ENCODE measurements at places on chromosomes 5 and 9.
A peak's percentile ranks its signal among the peaks of the same experiment; 100 is the strongest.

- no peak for DNase-seq
Observed at GRCh38 chr5:5617024-5617423, 194.5 kb downstream of the ICE1 start.

DNA sequence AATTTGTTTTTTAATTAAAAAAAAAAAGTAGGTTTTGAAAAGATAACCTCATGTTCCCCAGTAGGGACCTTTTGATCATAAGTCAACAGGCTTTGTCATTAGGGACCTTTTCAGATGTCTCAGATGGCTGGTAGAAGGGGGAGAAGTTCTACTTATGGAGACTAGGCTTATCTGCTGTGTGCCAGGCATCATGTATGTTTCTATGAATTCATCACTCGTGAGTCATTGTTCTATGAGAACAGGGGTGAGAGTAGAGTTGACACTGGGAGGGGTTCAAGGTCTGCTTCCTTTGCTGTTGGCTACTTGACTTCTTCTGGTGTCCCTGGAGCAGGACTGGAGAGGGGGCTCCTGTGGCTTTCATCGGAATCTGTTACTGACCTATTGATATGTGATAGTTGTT is 138.8 kb downstream of the KDM4C start:
- no peak for DNase-seq

GRCh38 chr5:126852091-126852571 is 75.2 kb downstream of the LMNB1 start:
- no peak for DNase-seq

- no peak for DNase-seq
Observed at GRCh38 chr9:71146511-71146910, 25.1 kb upstream of the TRPM3 start.

DNA sequence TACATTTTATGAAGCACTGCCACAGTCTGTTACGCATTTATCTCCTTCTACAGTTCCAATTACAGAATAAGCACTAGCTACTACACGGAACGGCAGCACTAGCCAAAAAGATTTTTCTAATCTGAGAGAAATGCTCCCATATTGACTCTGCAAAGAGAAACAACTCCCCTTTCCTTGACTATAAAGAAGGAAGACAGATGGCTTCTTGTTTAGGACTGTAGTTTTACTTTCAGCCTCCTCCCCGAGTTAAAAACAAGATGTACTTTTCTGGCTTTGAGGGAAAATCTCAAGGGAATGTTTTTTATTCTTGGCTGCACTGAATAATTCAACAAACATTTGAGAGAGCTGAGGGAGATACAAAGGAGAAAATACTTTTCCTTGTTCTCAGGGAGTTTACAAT is 1.9 kb upstream of the SLC44A1 start:
- no peak for DNase-seq

- DNase-seq: no peak
Observed at GRCh38 chr5:94086194-94086593, 344.8 kb upstream of the POU5F2 start.

GRCh38 chr5:159324986-159325385 is 5.3 kb downstream of the IL12B start:
- no peak for DNase-seq

- no peak for DNase-seq
Observed at GRCh38 chr5:67488885-67489284, 292.3 kb upstream of the CD180 start.

DNA sequence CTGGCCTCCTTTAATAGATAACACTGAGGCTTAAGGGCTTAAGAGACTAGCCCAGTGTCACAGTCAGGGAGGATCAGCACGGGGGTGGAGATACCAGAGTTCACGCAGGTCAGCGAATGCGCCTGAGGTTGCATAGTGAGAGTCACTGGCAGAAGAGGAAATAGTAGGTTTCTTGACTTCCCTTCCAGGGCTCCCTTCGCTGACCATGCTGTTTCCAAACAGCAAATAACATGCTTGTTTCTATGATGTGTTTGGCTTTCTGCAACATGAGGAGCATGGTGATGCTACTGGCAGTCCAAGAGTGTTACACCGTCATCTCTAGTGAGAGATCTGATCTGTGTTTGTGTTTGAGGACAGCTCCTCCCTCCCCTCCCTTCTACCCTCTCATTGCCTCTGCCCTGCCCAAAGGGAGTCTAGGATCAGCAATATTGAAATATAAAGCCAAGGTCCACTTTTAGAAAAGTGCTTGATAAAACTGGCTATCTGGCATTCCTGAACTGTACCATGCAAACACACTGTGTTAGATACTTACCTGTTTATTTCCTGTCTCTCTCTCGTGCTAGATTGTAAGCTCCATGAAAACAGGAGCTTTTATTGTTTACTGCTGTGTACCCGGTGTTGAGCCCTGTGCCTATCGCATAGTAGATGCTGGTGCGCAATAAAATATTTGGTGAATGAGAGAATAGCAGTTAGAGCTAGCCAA is 12.3 kb downstream of the TLE4 start:
- DNase-seq: no peak

DNA sequence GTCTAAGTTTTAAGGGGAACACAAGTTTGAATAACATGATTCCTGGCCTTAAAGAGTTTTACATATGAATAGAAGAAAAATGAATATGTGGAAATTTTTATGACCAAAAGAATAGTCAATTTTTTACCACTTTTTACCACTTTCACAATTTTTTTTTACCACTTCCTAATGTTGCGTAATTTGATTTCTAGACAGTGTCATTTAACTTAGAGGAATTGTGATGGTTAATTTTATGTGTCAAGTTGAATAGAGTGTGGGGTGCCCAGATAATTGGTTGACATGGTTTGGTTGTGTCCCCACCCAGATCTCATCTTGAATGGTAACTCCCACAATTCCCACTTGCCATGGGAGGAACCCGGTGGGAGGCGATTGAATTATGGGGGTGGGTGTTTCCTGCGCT is 416.6 kb downstream of the KIF4B start:
- DNase-seq: no peak

GRCh38 chr5:150352244-150353031 is 5.1 kb upstream of the TCOF1 start:
- DNase-seq: no peak

DNA sequence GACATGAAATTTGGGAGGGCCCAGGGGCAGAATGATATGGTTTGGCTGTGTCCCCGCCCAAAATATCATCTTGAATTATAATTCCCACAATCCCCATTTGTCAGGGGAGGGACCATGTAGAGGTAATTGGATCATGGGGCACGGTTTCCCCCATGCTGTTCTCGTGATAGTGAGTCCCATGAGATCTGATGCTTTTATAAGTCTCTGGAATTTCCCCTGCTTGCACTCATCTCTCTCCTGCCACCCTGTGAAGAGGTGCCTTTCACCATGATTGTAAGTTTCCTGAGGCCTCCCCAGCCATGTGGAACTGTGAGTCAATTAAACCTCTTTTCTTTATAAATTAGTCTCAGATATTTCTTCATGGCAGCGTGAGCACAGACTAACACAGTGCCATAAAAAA is 11.3 kb downstream of the FBXO10 start:
- DNase-seq: no peak

- DNase-seq: no peak
Observed at GRCh38 chr5:133869519-133870335, 98.7 kb downstream of the C5orf15 start.

DNA sequence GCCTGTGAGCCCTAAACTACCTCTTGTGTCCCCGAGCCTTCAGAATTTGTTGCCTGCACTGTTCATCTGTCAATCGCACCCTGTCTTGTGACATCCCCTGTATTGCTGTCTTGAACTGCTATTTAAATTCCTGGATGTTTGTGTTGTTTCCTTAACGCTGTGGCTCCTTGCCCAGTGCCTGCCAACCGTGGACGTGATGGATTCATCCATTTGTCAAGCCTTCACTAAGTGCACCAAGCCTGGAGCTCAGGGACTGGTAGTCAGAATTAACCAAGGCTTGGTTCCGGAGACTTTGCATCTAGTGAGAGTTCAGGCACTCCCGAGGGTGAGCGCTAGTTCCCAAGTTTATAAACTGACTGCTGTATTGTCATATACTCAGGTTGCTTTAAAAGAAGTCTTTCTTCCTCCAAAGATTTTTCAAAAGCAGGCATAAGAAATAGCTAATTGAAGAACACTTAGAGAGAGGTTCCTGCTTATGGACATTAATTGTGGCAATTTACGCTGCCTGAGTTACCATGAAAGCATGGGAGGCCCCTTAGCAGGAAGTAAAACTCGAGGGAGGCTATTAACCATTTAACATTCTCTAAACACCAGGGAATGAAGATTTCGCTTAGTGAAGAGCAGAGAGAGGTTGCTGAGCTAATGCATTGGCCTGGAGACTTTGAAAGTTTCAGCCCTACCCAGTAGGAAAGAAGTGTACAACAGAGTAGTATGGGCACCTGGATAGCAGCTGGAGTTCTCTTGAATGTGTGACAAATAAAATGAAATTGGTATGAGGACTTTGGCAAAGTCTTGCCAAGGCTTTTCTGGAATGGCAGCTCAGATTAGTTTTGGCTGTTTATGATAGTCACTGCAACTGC is 29.0 kb downstream of the RGS3 start:
- DNase-seq: no peak

GRCh38 chr9:122904466-122904822 is 715 bp downstream of the RC3H2 start:
- DNase-seq: no peak

GRCh38 chr5:61293071-61293470 is 39.0 kb upstream of the ZSWIM6 start:
- no peak for DNase-seq

GRCh38 chr5:157390551-157391297 is 69.3 kb upstream of the NIPAL4 start:
- DNase-seq: peak; percentile 15

DNA sequence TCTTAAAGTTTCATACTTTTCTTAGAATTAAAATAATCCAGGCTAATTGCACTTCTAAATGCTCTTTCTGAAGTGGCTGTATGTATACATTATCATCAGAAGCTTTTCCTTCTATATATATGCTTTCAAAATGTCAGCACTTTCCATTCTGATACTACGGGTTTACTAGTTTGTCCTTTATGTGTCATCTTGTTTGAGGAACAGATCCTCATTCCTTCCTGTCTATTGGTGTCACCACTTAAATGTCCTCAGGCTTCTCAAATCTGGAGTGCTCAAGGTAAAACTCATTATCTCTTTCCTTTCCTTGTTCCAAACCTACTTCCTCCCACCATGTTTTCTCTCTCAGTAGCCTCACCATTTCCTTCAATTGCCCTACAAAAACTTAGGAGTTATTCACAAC is 236.3 kb downstream of the CSNK1G3 start:
- no peak for DNase-seq

DNA sequence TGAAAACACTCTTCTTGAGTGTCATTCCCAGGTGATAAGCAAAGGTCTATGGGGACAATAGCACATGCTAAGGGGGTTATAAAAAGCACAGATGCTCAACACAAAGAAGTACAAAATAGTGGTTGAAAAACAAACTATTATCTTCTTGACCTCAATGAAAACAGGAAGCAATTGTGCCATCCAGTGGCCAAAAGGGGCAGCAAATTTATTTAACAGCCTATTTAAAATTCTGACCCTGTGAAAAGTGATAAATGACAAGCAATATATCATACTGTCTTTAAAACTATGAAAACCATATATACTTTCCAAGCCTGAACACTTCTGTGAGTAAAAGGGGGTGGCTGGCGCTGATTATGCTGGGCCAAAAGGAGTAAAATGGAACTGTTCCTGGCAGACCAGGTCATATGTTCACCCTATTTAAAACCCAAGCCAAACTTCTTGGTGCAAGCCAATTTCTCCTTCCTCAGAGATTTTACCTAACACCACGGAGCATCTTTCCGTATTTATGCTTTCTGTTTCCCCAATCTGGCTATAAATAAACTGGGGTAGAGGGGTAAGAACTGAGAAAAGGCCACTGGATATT is 29.7 kb downstream of the TEX10 start:
- DNase-seq: no peak

DNA sequence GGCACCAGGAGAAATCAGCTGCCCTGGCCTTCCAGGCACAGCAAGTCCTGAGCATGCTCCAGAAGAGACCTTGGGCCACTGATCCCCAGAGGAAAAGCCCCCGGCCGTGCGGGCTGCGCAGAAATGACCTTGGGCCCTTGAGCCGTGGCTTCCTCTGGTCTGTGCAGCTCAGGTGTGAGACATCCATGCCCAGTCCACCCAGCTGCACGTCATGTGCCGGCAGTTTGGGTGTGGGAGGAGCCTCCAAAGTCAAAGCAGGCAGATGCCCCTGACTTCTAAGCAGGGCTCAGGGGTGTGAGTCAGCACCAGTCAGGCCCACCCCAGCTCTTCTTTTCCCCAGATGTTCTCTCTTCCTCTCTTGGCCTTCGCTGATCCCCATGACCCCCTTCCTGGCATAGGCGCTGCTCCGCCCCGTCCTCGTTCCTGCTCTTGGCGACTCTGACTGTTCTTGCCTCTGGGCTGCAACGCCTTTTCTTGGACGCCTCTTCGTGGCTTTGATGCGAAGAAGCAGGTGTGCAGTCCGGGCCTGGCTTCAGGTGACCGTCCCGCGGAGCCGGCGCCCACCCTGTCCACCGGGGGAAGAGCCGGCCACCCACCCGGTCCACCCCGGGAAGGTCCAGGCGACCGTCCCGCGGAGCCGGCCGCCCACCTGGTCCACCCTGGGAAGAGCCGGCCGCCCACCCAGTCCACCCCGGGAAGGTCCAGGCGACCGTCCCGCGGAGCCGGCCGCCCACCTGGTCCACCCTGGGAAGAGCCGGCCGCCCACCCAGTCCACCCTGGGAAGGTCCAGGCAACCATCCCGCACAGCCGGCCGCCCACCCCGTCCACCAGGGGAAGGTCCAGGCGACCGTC is 5.9 kb upstream of the QSOX2 start:
- no peak for DNase-seq

DNA sequence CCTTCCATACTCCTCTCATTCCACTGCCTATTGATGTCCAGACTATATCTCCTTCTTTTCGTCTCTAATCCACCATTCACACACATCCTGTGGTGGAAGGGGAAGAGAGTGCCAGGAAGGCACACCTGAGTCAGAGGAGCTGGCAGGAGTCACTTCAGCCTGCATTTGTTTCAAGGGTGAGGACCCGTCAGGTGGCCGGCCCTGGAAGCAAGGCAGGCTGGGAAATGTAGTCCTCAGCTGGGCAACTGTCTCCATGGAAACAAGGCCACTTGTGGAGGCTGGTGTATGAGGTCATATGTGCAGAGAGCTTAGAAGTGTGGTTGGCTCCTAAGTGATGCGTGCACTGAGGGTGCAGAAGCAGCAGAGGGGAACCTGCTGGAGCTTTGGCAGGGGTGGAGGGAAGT is 278.4 kb downstream of the NSG2 start:
- no peak for DNase-seq

GRCh38 chr9:129320575-129321285 is 142.7 kb upstream of the IER5L start:
- DNase-seq: no peak

- no peak for DNase-seq
Observed at GRCh38 chr5:122183098-122183787, 53.9 kb downstream of the ZNF474 start.

All from stimulated activated CD8-positive, alpha-beta memory T cell treated with anti-CD3 and anti-CD28 coated beads, Interleukin-4, amount 100 ng/mL, for 1 hour (primary cell).